Retinal pigment epithelial cell (primary cell): ENCODE measurements at places on chromosomes 3 and 15.

DNA sequence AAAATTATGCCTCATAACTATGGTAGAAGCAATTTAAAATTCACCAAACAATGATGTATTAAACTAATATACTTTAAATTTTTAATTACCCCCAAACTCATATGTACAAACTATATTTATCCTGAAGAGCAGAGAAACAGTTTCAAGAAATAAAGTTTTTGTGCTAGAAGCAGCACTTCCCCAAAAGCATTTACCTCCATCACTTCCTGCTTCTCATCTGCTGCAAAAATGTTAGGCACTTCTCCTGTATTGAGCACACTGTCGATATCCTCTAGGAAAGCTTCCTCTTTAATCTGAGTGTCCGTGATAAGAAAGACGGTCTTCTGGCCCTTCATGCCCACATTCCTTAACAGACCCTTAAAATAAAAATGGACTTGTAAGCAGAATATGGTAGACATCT lies 101.5 kb upstream of the ASB14 start:
- DNase-seq, result no peak

GRCh38 chr15:75606711-75607699 lies 18.5 kb downstream of the SNUPN start:
- no peak for DNase-seq

DNA sequence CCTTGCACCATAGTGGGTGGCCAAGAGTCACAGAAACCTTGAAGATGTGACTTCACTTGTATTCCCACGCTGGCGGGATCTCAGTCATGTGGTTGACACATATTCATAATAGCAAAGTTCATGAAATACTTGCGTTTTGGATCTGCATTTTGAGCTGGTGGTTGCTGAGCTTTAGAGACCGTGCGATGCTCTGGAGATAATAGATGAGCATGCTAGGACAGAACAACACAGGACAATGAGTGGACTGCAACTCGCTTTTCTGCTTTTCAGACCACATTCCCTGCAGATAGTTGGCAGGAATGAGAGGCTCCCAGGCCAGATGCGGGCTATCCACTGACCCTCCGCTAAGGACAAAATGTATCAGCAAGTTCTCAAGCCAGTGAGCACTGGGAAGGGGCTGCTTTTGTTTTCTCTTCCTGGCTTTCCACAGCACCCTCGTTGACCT lies 13.8 kb upstream of the STARD5 start:
- DNase-seq, result no peak

- DNase-seq, result no peak
Measured at GRCh38 chr3:48472673-48472922, 26.1 kb downstream of the ATRIP start.

GRCh38 chr3:134522541-134522940 lies 36.7 kb downstream of the CEP63 start:
- no peak for DNase-seq

DNA sequence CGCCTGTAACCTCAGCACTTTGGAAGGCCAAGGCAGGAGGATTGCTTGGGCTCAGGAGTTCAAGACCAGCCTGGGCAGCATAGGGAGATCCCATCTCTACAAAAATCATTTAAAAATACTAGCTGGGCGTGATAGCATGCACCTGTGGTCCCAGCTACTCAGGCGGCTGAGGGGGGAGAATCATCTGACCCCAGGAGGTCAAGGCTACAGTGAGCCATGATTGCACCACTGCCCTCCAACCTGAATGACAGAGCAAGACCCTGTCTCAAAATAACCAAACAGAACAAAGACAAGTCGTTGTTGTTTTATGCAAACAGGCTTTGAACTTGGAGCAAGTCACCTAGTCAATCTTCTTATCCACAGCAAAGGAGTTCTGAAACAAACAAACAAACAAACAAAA lies 82.0 kb upstream of the AKAP13 start:
- DNase-seq, result no peak

GRCh38 chr3:162764808-162765071 lies 1268.1 kb downstream of the OTOL1 start:
- no peak for DNase-seq

GRCh38 chr15:66042624-66043023 lies 173.3 kb downstream of the RAB11A start:
- DNase-seq, result no peak

DNA sequence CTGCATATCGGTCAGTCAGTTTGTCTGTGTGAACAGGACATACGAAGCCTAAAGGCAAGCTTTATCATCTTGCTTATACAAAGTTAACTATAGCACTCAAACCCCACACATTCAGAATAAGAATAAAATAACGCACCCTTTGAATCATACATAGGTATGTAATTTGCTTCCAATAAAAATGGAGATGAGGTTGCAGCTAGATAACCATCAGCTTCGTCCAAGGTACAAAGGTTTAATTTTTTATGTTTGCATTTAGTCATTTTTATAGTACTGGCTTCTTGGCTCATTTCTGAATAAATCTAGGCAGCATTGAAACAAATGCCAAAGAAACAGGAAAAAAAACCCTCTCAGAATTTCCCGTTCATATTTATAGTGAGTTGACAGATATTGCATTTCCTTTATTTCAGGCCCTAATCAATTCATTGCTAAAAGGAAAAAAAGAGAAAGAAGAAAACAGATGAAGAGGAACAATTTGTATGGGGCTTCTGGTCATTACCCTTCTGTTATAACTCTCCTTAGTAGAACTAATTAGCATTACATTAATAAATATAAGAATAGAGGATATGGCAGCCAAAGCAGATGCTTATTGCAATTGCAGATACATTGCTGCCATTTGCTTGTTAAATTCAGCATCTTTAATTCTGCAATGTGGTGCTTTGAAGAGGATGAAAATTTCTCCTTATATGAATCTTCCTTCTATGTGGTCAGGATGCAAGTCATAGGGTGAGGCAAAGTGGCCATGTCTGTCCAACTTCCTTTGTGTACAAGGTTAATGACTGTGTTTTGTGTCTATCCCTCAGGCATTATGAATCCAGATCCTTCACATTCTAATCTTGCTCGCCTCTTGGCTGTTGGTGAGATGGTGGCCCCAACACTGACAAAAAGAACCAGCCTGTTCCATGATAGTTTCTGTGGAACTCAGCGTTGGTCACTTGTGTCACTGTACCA lies 550.0 kb downstream of the AGBL1 start:
- DNase-seq, result no peak

DNA sequence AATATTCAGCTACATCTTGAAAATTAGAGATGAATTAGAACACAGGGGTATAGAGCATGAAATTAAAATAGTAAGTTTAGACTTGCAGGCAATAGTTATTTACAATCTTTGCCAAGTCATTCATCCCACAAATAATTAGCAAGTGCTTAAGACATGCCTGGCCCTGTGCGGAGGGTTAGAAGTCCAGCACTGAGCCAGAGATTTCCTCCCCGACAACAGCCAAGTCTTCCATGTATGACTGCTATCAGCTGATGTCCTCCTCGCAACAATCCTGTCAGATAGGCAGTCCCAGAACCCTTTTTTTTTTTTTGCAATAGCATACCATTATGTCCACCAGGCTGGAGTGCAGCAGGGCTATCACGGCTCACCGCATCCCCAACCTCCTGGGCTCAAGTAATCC lies 14.6 kb downstream of the SIN3A start:
- no peak for DNase-seq

- DNase-seq, result no peak
Measured at GRCh38 chr15:22915866-22916515, 64.2 kb downstream of the CYFIP1 start.

DNA sequence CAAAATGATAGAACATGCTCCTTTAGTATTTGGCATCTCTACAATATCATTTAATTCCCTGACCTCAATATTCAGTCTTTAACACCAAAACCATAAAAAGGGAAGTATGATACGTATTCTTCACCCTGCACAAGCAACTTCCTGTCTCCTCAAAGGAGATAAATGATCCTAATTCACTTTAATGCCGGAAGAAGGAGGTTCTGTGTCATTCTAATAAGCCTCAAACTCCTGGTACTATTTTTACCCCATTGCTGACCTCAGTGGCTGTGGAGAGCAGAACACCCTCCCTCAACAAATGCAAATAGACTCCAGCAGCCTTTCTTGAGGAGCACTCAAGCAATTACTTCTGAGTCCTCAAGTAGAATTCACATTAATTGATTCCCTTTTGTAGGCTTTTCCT lies 173.3 kb downstream of the TMEM108 start:
- no peak for DNase-seq

- DNase-seq, result no peak
Measured at GRCh38 chr3:107959550-107960154, 131.2 kb downstream of the CD47 start.

- no peak for DNase-seq
Measured at GRCh38 chr3:139468399-139468798, 7.9 kb downstream of the RBP2 start.

DNA sequence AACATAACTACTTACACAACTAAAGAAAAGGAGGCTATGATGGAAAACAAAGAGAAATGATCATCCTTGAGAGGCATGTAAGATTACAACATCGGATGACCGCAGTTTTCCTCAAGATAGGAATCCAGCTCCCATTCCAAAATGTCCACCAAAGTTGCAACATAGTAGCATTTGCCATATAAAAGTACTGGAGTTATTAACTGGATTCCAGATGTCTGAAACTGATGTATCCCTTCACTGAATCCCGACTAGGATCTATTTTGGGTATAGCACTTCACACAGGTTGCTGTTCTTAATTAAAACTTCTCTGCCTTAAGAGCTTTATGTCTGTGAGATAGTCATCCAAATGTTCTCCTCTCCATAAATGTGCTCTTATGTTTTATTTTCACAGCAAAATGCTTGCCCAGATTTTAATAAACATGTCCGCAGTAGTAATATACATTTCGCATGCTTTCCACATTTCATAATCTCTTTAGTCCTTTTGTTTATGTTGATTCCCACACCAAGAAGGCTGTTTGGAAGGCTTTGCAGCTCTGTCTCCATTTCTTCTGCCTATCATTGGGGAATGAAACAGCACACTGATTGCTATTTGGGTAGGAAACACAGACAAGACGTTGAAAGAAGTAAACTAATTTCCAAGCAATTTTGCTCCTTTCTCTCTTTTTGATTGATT lies 716.5 kb upstream of the CFAP20DC start:
- no peak for DNase-seq

- DNase-seq, result no peak
Measured at GRCh38 chr3:52302426-52303145, 13.5 kb upstream of the DNAH1 start.

DNA sequence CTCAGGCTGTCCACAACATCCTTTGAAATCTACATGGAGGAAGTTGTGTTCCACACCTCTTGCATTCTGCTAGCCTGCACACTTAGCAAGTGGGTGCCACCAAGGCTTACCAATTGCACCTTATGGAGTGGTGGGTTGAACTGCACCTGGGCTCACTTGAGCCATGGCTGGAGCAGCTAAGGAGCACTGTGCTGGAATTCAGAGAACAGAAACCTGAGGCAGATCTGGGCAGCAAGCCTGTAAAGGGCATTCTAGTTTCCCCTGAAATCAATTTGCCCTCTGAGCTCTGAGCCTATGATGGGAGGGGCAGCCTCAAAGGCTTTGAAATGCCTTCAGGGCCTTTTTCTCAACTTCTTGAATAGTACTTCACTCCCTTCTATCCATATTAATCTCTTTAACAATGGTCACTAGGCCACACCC lies 18.0 kb downstream of the BTLA start:
- no peak for DNase-seq

DNA sequence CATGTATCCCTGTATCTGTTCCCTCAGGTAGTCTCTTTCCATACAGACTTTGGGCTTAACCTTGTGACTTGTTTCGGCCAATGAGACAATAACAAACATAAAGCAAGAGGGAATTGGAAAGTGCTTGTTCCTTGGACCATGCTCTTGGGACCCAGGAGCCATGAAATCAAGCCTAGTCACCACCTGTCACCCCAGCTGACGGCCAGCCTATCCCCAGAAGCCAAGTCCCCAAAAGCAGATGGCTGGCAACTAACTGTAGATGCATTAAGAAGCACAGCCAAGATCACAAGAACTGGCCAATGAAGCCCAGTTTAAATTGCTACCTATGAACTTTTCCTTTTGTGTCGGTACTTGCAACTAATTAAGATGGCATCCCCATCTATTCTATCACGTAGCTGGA lies 822.0 kb downstream of the CADM2 start:
- no peak for DNase-seq

DNA sequence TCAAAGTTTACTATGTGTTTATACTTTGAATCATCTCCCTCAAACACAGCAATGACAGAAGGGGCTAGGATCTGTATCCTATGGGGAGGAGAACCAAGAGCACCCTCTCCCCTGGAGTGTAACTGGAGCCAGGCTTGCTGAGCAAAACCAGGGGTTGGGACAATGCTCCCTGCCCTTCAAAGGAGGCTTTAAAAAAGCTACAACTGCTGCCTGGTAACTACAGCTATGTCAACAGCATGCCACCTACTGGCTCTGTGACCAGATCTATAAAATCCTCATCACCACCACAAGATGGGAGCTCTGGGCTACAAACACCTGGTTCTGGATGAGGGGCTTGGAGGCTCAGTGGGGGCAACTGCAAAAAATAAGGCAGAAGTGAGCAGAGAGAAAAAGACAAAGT lies 61.9 kb downstream of the ANO10 start:
- no peak for DNase-seq

DNA sequence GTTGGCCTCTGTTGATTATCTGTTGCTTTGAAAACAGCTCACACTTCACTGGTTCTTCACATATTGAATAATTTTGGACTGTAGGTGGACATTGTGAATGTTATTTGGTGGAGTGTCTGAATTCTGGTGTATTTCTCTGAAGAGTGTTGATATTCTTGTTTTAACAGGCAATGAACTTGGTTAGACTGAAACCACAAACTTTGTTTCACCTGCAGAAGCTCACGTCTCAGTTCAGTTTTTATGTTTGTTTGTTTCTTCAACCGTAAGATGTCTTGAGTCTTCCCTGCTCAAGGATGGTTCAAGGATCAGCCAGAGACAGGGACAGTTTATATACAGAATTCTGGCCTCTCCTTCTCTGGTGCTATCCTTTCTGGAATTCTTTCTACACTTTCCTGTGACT lies 43.6 kb downstream of the C3orf20 start:
- no peak for DNase-seq

DNA sequence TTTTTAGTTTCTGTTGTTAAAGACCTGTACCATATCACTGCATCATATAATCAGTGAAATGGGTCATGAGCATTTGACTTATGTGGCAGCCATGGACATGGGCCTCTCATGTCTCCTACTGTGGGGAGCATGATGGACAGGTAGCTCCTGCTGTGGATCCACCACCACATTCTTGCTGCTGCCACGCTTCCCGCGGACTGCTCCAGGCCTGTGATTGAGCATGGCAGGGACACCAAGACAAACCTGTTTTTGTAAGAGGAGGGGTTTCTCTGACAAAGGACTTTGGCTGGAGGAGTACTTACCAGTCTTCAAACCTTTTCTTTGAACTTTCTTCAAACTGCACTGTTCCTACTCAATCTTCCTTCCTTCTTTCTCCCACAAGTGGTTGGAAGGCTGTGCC lies 17.9 kb upstream of the P2RY14 start:
- no peak for DNase-seq
